Activated CD8-positive, alpha-beta memory T cell treated with anti-CD3 and anti-CD28 coated beads for 1 hour (primary cell): ENCODE measurements at places on chromosomes 4 and X.

DNA sequence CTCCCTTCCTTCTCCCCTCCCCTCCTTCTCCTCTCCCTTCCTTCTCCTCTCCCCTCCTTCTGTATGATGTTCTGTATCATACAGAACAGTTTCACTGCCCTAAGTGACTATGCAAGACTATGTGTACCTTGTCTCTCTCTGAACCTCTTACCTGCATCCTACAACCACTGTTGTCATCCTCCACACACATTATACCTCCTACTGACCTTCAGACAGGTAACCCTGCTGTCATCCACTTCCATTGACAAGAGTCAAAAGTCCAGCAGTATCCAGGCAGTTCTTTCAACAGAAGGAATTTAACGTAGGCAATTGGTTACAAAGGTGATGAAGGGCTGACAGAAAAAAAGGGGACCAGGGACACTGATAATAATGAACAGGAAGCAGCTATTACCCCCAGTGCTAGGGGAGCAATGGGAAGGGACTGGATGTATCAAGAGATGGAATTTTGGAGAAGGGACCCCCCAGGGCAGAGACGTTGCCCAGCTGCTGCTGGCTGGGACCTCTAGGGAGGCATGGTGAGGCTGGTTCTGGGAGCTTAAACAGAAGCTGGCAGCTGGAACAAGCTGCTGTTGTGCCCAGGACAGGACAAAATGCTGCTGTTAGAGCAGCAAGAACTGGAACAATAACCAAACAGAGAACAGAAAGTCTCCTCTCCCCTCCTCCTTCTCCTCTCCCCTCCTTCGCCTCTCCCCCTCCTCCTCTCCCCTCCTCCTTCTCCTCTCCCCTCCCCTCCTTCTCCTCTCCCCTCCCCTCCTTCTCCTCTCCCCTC lies 84.7 kb downstream of the DCTD start:
- DNase-seq = no peak

- no peak for DNase-seq
These were observed 96.4 kb downstream of the ANXA10 start for GRCh38 chr4:168188754-168189153.

DNA sequence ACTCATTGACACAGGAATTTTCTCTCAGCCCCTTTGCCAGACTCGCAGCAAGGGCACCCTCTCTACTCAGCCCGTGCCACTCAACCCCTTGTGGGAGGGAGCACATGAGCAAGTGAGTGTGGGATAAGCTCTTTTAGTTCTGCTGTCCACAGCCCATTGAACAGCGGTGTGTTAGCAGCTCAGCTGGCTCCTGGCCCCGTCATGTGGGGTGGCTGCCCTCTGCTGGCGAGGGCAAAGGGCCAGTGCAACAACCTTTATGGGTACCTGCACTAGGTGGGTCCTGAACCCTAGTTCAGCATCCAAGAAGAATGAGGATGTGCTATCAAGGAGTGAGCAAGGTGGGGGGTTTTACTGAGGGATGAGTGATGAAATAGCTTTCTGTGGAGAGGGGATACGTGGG lies 85.0 kb upstream of the ZNF81 start:
- DNase-seq = no peak

DNA sequence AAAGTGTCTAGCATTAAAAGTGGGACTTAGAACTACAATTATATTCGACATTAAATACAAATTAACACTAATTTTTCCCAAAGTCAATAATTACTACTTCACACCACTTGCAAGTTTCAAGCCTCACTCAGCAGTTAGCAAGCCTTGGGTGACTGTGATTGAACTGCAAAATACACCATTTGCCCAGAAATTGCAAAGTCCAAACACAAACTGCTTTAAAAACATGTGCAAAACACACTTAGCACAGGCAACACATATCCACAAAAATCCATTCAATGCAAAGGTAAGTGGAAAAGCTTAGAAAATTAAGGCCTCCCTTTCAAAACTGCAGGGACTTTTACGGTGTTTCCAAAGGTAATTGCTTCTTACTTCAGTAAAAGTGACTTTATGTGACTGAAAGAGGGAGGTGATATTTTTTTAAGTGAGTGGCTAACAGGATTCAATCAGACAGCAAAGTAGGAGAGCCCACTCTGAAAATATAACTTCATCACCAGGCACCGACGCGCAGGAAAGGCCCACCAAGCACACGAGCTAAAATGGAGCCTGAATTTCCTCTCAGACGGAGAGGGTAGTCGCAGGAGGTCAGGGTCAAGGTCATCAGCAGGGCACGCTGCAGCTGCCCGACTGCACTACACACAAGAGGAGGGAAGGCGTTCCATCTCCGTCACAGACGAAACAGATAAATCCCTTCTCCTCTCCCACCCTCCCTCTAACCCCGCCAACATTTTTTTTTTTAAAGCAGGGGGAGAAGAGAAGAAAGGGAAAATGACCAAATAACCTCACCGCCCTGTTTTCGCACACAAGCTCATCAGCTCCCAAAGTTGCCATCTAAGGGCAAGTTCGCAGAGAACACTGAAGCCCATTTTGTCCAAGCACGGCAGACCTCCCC lies 3.1 kb downstream of the ZNF827 start:
- no peak for DNase-seq

- no peak for DNase-seq
These were observed 5.8 kb upstream of the CXCL8 start for GRCh38 chr4:73734530-73735001.

DNA sequence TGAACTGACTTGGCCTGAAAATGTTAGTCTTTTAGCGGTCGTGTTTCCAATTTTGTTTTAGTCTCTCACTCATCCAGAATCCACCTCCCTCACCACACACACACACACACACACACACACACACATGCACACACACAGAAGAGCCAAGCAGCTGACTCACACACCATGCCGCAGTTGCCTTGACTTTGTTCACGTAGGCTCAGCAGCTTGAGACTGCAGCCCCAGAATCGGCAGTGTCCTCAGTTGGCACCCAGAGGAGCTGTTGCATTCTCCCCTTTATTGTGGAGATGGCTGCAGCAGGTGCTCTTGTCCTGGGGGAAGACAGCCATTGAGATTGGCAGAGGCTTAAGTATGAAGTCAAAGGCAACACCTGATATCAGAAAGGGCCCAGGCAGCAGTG lies 20.9 kb upstream of the XPNPEP2 start:
- DNase-seq = no peak

- no peak for DNase-seq
These were observed 68.9 kb downstream of the ENOX2 start for GRCh38 chrX:130834149-130834548.

DNA sequence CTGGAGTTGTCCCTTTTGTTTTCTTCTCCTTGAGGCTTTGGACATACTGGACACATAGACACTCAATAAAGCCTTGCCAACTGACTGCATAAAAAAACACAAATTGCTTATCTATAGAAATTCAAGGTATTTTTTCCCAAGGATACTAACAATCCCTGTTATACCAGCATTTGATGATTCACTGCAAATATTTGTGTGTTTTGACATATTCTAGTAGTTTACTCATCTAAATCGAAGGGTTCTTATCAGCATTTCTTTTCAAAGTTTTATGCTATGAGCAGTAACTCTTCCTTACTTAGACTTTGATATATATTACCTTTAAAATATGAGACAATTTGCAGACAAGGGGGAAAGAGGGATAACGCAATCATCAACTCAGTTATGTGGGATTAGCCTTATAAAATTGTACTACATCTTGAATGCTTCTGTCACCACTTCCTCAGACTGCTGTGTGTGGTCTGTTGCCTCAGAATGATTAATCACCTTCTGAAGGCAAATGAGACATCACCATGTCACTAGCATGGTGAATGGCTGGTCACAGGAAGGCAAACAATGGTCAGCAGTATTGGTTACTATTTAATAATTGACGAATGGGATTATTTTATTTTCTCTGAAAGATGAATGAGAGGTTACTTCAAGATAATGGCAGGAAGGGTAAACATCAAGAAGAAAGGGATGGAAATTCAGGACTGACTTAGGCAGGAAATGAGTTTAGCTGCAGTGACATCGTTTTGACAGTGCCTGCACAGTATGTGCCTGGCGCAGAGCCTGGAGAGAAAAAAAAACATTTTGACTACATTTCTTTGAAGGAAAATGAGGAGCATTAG lies 544.3 kb upstream of the CNKSR2 start:
- no peak for DNase-seq
